ENCODE measurements at places on chromosomes 11 and 22.

- DNase-seq: no peak
Measured at GRCh38 chr11:3156282-3156660, 8.8 kb downstream of the OSBPL5 start.

- DNase-seq: peak; percentile 52
Measured at GRCh38 chr11:75635066-75635862, 33.6 kb downstream of the MAP6 start.

DNA sequence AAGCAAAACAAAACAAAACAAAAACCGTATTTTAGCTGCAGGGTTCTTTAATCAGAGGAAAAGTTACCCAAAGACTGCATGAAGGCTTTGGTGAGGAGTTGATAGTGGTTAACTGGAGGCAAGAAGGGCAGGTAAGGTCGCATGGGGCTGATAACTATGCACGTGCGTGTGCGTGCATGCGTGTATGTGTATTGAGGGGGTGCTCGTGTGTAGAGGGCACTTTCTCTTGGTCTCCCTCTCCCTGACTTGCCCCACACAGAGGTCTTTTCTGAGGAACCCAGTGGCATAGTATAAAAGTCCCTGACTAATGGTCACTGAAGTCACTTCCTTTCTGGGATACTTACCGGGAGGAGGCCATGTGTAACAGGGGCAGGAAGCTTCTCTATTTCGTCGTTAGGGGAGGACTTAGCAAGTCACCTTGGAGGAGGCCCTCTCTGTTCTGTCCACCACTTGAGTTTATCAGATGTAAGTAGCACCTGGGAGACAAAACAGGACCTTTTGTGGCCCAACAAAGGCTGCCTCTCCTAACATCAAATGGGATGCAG is 20.1 kb upstream of the FCHSD2 start:
- no peak for DNase-seq

DNA sequence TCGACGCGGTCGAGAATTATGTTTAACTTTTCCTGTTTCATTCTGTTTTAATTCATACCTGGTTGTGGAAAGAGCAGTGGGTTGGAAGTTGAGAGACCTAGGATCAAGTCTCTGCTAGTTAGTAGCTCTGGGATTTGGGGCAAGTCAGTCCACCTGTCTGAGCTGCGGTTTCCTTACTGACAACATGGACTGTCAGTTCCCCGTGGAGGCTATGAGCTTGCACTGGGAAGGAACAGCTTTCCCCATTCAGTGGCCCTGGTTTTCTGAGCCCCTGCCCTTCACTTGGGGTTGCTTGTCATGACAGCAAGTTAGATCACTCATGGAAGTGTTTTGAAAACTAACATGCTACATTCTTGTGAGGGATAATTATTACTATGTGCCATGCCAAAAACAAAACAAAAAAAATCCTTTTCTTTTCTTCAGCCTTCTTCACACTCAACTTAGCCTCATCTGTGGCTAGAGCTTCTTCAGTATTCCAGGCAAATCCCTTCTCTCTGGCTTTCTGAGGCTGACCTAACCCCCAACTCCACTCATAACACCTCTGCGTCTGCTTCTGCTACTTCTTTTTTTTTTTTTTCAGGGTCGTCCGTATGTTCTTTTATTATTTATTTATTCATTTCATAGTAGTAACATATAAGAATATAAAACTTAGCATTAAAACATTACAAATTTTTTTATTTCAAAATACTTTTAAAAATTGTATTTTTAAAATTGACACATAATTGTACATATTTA is 43.0 kb upstream of the ZBED5 start:
- no peak for DNase-seq

DNA sequence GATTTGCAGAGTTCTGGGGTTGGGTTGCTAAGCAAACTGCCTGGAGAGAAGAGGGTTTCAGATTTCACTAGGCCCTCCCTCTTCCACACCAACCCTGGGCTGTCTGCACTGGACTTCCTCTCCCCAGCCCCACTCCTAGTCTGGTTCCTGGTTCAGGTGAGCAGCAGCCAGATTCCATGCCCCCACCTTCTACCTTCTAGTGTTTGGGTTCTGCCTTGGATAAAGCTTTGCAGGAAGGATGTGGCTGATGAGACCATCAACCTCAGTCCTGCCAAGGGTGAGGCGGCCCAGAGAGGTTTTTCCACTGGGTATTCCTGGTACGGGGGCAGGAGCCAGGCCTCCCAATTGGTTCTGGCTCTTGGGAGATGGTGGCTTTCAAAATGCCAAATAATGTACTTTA is 68.3 kb downstream of the BCR start:
- DNase-seq: no peak

DNA sequence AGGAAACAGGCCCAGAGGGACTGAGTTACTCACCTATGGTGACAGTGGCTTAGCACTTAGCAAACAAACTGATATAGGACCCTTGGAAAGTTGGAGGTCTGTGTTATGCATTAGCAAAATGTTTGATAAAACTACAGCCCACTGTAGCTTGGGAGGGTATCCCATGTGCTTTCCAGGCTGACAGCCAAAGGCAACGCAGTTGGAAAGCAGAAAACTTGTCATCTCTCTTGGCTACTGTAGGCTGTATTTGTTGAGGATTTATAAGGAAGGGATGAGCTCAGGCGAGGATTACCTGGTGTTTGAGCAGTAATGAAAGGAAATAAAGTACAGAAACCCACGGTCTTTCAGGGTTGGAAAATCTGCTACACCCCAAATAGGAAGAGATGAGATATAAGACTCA is 23.8 kb downstream of the SDHAF2 start:
- no peak for DNase-seq

- no peak for DNase-seq
Measured at GRCh38 chr11:74847395-74847794, 98.7 kb downstream of the RNF169 start.

- DNase-seq: no peak
Measured at GRCh38 chr11:1340111-1340510, 30.7 kb upstream of the TOLLIP start.

DNA sequence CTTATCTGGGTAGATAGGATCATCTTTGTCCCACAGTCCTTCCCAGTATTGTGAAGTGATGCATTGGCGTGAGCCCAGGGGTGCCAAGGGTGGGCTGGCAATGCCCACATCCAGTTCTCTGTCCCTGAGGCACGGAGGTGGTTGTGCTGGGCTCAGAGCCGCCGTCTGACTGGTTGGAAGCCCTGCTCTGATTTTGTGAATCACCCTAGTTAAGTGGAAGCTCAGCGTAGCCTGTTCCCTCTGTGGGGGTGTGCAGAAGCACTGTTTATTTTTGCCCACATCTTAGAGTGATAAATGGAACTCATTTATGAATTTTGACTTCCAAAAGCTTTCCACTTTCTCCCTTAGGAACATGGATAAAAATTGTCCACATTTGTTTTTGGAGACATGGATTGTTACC is 13.6 kb downstream of the BCR start:
- no peak for DNase-seq

GRCh38 chr11:130817330-130817944 is 98.8 kb downstream of the SNX19 start:
- DNase-seq: no peak

DNA sequence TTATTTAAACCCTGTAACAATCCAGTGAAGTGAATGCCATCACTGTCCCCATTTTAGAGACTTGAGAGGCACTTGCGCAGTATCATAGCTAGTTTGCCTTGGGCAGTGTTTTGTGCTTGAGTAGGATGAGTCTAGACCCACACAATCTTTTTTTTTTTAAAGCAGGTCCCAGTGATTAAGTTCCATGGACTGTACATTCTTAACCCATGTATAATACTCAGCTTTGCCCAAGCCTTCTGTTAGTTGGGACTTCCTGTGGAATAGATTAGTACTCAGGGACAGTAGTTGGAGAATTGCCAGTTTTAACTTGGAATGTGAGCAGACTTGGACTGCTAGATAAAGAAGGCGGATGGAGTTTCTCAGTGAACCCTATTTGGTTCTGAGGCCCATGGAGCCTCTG is 108.6 kb upstream of the RASSF10 start:
- DNase-seq: no peak

DNA sequence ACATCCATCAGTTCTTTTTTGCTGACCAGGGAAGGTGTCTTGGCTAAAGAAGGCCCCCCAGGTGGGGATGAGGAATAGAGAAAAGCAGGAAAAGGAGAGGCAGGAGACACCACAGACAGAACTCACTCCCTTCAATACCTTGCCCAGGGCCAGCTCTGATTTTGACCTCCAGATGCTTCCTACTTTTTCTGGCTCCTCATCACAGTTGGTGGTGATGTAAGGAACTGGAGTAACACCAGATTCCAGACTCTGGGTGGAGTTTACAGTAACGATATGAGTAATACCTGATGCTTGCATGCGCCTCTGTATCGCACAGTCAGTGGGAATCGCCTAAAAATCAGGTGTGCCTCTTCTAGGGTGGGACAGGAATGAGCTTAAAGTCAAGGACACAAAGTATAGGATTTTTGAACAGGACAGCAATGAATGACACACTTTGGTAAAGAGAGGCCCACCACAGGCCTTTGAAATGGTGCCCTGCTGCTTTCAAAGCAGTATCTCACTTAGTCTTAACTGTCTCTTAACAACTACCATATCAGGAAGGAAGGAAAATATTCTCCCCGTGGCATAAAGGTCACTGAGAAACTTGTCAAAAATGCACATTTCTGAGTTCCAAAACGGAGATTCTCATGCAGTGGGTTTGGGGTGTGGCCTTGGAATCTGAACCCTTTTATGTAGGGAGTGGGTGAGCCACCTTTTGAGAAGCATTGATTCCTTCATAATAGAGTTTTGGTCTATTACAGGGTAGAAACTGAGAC is 140.8 kb downstream of the SNX19 start:
- DNase-seq: no peak

DNA sequence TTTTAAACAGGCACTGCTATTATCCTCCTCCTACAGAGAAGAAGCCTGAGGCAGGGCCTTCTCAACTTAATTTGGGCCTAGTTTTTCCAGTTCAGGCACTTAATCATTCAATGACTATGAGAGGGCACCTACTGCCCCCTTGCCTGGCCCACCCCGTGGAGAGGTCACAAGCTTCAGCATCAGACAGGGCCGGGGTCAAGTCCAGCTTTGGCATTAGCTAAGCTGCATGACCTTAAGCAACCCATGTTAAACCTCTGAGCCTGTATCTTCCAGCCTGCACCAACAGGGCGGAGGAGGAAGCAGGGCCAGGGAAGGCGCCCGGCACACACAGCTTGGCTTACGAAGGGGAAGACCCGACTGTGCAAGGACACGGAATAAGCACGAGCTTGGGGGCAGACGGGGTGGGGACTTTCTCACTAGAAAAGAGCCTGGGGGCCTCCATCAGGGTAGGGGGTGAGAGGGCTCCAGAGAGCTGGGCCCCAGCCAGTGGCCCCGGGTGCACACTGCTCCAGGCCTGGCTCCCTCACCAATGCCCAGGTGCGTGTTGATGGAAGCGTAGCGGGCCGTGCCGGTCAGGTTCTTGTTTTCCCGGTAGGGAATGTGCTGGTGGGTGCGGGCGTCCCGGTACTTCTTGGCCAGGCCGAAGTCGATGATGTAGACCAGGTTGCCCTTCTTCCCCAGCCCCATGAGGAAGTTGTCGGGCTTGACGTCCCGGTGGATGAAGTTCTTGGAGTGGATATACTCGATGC is 16.9 kb downstream of the CSNK1E start:
- no peak for DNase-seq

DNA sequence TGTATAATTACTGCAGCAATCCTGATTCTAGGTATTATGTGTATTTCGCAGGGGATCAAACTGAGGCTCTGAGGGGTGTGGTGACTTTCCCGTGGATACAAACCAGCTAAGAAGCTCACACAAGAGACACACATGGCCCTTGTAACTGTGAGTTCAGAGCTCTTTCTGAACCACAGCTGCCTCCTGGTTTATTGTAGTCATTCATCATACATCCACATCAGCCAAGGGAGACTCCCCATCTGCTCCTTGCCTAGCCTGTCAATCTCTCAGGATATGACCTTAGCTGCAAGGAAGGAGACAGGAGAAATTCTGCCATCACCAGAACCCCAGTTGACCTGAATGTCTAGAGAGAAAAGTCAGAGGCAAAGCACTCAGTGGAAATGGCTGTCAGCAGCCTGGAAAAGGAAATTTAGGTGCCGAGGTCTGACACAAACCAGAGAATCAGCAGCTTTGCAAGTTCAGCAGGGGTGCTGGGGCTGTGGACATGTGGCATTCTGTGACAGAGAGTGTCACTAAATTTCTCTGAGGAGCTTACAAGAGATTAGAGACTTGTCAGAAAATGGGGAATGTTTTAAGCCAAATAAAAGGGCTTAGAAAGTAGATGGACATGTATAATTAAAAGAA is 209.5 kb downstream of the AASDHPPT start:
- DNase-seq: no peak

DNA sequence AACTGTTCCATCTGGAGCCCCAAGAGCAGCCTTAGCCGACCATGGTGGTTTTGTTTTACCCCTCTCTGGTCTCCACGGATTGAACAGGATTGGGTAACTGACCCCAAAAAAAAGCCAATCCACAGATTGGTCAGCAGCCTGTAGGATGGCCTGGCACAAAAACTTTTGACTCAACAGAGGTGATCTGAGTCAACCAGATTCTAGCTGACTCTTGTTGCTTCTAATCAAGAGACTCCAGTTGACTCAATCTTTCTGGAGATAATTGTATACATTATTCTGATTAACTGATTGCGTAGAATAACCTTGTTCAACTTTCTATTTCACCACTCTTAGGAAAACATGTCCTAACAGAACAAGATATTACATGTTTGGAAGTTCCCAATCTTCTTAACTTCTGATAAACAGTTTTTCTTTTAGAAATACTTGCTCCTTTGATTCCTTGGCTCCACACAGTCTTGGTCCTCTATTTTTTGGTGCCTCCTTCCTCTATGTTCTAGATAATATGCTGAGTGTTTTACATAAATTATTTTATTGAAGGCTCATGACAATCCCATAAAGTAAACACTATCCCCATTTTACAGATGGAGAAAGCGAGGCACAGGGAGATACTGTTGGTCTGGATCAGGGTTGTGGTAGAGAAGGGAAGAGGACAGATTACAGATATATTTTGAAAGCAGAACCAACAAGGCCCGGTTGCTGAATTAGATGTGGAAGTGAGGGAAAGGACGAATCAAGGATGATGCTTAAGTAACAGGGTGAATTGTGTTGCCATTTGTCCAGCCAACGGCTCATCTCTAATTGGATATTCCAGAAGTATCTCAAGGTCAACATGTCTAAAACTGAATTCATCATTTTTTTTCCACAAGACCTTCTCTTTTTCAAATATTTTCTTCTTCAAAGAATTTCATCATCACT is 11.5 kb upstream of the ZC3H12C start:
- no peak for DNase-seq

DNA sequence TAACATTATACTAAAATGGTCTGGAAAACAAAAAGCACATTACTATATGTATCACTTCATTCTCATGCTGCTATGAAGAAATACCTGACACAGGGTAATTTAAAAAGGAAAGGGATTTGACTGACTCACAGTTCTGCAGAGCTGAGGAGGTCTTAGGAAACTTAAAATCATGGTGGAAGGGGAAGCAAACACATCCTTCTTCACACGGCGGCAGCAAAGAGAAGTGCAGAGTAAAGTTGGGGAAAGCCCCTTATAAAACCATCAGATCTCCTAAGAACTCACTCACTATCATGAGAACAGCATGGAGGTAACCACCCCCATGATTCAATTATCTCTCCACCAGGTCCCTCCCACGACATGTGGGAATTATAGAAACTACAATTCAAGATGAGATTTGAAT is 60.0 kb downstream of the FAM181B start:
- no peak for DNase-seq

- no peak for DNase-seq
Measured at GRCh38 chr11:120332822-120333716, 3.1 kb upstream of the ARHGEF12 start.

- DNase-seq: no peak
Measured at GRCh38 chr11:46456269-46457001, 64.9 kb upstream of the CHRM4 start.

All from SHP77 (cell line).